ENCODE measurements at places on chromosomes 2 and 18. TPM values are rescaled to one million over a fixed set of nuclear protein-coding genes. Genes with fewer than 3 reads are reported as not detected.

SPATA3 gene
- not detected for polyA plus RNA-seq

DNA sequence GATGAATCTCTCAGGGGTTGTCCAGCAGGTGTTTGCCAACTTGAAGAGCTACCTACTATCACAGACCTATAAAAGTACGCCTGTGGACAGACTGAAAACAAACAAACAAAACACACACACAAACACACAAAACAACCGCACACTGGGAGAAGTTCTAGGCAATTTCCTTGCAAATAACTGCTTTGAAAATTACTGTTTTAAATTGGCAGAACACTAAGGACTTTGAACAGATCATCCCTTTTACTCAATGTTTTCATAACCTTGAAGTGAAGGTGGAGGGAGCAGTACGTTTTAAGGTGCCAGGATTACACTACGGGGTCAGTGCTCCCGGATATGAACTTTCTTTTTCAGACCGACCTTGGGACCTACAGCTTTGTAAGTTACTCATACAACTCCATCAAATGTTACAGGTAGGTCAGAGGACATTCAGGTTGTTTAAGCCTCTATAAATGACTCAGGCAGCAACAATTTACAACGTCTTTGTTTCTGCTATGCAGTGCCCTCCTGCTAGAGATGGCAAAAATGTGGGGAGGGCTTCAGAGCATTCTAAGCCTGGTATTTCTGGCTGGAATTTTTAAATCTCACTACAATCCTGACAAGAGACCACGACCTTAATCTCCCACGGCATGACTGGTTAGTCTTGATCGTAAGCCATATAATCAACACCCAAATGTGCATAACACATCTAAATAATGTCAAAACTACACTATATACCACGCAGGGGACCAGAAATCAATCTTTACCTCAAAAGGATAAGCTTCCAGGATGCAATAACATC is 1.4 kb upstream of the SLC20A1 start:
- H3K4me3 ChIP-seq, result peak overlapping the region; percentile 94
- H3K27me3 ChIP-seq, result no peaks in the 10 kb centered on the region
- H3K36me3 ChIP-seq, result peaks cover 8% of the 10 kb centered on the region
- peaks cover 8% of the 10 kb centered on the region for H3K4me1 ChIP-seq
- no peak for DNase-seq

DNA sequence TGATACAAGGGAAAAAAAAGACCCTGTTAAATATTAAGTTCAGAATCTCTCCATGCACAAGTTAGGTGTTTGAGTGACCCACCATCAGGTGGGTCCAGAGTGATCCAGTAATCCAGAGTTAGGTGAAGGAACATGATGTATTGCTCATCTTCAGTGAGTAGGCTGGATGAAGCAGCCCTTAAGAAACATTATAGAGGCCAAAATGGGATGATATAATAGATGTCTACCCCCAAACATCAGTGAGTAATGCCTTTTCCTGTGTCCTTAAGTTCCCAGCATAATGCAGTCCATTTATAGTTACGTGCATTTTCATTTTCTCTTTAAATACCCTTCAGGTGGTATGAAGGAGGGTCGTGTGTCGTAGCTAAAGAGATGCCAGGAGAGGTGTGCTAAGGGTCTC is 89.6 kb downstream of the MAP4K4 start:
- H3K27me3 ChIP-seq, result no peaks in the 10 kb centered on the region
- H3K4me1 ChIP-seq, result no peaks in the 10 kb centered on the region
- no peak overlapping the region for H3K4me3 ChIP-seq

SF3B1 gene
- polyA plus RNA-seq, result 276 TPM

DNA sequence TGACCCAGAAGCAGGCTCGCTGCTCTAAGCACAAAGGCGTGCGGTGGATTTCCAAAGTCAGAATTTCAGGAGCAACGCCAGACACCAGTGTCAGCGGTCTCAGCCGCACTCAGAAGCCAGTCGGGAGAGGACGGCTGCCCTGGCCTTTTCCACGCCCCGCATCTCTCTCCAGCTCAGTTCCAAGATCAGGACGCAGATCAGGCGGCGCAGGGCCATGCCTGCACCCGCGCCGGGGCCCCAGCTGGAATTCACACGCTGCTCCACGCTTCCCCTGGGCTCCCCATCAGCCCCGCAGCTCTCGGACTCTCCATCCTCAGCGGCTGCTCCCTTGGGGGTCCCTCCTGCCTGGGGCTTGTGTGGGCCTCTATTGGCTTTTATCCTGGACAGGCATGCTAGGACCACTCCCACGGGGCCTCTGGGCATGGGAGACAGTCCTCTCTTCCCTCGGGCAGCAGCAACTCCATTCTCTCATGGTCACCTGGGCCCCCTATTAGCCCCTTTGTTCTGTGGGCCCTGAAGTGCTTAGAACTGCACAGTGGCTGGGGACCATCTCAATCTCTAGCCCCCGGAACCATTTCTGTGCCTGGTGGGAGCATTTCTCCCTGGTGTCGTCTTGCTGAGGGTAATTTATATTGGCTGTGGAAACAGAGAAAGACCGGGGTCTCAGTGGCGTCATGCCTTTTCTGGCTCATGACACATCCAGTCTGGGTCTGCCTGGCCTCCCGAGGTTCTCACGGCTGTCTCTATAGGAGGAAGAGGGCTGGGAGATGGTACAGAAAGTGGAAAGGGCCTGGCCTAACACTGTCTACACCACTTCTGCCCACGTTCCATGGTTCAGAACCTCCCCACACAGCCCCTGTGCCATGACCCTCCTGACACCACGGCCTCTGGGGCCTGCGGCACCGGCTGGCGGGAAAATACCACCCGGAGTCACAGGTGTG is 14.9 kb upstream of the TMEM18 start:
- H3K4me3 ChIP-seq, result no peak overlapping the region
- H3K4me1 ChIP-seq, result no peaks in the 10 kb centered on the region
- DNase-seq, result no peak
- no peaks in the 10 kb centered on the region for H3K27me3 ChIP-seq

EIF2AK3 gene
- polyA plus RNA-seq, result 8.1 TPM

ABCB11 gene
- polyA plus RNA-seq, result 0.02 TPM

- H3K27ac ChIP-seq, result no peak overlapping the region
- no peak for DNase-seq
- H3K4me1 ChIP-seq, result no peaks in the 10 kb centered on the region
- no peak overlapping the region for H3K4me3 ChIP-seq
These were observed 52.5 kb downstream of the MBP start for GRCh38 chr18:77079954-77080682.

GPR148 gene
- 1.7 TPM for polyA plus RNA-seq

UGT1A4 gene
- not detected for polyA plus RNA-seq

TMEM127 gene
- polyA plus RNA-seq, result 71.0 TPM

GRCh38 chr2:99467390-99467789 is 22.4 kb downstream of the REV1 start:
- DNase-seq, result no peak
- peak overlapping the region; percentile 77 for H3K27ac ChIP-seq
- peaks cover 22% of the 10 kb centered on the region for H3K4me1 ChIP-seq
- no peak overlapping the region for H3K4me3 ChIP-seq
- H3K27me3 ChIP-seq, result no peaks in the 10 kb centered on the region

CNTNAP5 gene
- not detected for polyA plus RNA-seq

GRCh38 chr2:54724560-54725342 is 1.3 kb downstream of the EML6 start:
- H3K4me1 ChIP-seq, result no peaks in the 10 kb centered on the region
- no peaks in the 10 kb centered on the region for H3K36me3 ChIP-seq
- H3K27ac ChIP-seq, result no peak overlapping the region
- H3K4me3 ChIP-seq, result peak overlapping the region; percentile 90
- peak; percentile 74 for DNase-seq

DNA sequence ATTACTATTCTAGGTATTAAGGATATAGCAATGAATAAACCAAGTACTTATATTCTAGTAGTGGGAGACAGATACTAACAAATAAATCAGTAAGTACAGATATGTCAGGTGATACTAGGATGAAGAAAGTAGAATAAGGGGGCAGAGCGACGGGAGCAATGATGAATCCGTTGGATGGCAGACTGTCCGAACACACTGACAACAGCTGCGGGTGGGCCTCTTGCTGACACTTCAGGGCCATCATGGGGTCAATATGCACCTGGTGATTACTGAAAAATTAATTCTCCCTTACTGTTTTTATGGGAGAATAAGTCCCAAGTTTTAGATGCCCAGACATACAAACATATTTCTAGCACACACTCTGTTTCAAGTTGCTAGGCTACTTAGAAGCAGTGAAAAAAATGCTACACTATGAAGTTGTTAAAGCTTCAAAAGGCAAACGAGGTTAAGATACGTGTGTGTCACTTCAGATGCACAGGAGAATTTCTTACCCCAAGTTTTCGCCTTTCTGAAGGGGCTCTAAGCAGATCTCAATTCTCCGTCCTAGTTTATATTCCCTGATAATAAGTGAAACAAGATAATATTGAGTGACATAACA is 78.7 kb downstream of the USP40 start:
- no peak for DNase-seq
- no peak overlapping the region for H3K4me3 ChIP-seq
- H3K27me3 ChIP-seq, result no peaks in the 10 kb centered on the region
- H3K27ac ChIP-seq, result no peak overlapping the region
- H3K4me1 ChIP-seq, result peaks cover 3% of the 10 kb centered on the region
- peaks cover 39% of the 10 kb centered on the region for H3K36me3 ChIP-seq

DNA sequence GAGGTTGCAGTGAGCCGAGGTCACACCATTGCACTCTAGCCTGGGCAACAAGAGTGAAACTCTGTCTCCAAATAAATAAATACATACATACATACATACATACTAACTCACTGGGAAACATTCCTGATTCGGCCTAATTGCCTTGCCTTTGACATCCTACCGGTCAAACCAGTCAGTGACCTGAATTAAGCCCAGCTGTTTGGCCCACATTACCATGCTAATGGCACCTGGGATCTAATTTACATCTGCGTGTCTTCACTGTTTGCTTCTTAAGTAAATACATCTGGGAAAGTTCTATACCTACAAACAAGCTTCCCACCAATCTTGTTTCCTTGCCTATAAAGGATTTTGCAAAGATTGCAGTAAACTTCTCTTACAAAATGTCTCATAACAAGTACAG is 230.2 kb upstream of the ZC3H15 start:
- H3K4me3 ChIP-seq, result no peak overlapping the region
- H3K27me3 ChIP-seq, result no peaks in the 10 kb centered on the region
- no peak for DNase-seq
- H3K4me1 ChIP-seq, result peaks cover 7% of the 10 kb centered on the region
- no peaks in the 10 kb centered on the region for H3K36me3 ChIP-seq
- H3K27ac ChIP-seq, result no peak overlapping the region

DNA sequence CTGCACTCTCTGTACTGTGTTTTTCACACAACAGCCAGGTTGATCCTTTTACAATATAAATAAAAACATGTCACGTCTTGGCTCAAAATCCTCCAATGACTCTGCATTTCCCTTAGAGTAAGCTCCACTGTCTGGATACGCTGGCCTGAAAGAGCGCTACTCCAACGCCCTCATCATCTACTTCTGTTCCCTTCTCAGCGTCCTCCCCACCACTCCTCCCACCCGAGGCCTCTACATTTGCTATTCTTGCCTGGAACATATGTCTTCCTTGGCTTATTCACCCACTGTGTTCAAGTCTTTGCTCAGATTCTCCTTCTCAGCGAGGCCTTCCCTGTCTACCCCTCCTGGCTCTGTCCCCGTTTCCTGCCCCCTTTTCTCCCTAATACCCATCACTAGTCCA is 37.6 kb downstream of the EPB41L3 start:
- H3K27ac ChIP-seq, result no peak overlapping the region
- H3K4me3 ChIP-seq, result no peak overlapping the region
- DNase-seq, result no peak
- no peaks in the 10 kb centered on the region for H3K27me3 ChIP-seq

PDCD1 gene
- not detected for polyA plus RNA-seq

GRCh38 chr18:49076654-49077166 is 125.9 kb upstream of the SMAD7 start:
- no peaks in the 10 kb centered on the region for H3K36me3 ChIP-seq
- DNase-seq, result no peak
- H3K27me3 ChIP-seq, result no peaks in the 10 kb centered on the region
- H3K4me1 ChIP-seq, result peaks cover 23% of the 10 kb centered on the region

DNA sequence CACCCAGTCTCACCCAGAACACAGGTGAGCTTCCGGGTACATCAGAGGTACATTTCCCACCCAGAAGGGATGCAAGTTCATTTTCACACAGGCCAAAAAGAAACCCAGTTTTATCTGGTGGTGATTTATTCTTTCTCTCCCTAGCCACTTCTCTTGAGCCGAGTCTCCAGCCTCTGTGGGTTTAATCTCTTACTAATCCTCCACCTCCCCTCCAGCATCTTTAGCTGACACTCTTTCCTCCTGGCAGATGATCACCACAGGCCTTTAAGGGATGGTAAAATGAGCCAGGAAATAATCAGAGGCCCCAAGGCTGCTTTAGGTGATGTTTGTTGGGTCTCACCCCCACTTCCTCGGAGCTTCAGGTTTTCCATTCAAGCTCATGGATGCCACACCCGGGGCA is 145.7 kb upstream of the DLX2 start:
- no peaks in the 10 kb centered on the region for H3K36me3 ChIP-seq
- H3K4me1 ChIP-seq, result peaks cover 13% of the 10 kb centered on the region
- no peak overlapping the region for H3K27ac ChIP-seq
- H3K4me3 ChIP-seq, result no peak overlapping the region

GRCh38 chr2:191314697-191315364 is 69.6 kb downstream of the MYO1B start:
- H3K27me3 ChIP-seq, result no peaks in the 10 kb centered on the region
- H3K4me1 ChIP-seq, result no peaks in the 10 kb centered on the region
- H3K4me3 ChIP-seq, result no peak overlapping the region
- H3K27ac ChIP-seq, result no peak overlapping the region
- DNase-seq, result no peak
- no peaks in the 10 kb centered on the region for H3K36me3 ChIP-seq

DNA sequence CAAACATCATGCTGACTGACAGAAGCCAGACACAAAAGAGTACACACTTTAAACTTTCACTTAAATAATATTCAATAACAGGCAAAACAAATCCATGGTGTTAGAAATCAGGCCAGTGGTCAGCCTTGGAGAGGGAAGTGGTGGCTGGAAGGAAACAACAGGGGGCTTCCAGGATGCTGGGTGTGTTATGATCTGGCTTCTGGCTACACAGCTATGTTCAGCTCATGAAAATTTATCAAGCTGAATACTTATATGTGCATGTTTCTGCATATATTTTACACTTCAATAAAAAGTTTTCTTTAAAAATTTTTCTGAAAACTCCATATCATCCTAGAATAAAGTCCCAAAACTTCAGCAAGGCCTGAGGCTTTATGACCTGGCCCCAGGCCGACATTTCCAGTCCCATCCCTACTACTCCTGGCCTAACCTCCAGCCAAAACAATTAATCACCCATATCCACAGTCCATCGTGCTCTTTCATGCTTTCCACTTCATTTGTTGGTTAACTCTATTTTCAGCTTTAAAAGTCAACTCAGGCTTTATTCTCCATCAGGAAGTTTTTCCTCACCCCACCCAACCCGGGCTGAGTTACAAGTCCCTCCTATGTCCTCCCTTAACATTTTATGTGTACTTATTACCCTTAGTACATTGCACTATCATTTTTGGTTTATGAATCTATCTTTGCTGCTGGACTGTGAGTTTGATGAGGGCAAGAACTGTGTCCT is 27.9 kb upstream of the SPTBN1 start:
- no peaks in the 10 kb centered on the region for H3K36me3 ChIP-seq
- H3K4me1 ChIP-seq, result no peaks in the 10 kb centered on the region
- DNase-seq, result no peak
- no peak overlapping the region for H3K27ac ChIP-seq
- no peak overlapping the region for H3K4me3 ChIP-seq

GRCh38 chr18:10013621-10014543 is 100.1 kb downstream of the VAPA start:
- H3K36me3 ChIP-seq, result no peaks in the 10 kb centered on the region
- H3K4me3 ChIP-seq, result no peak overlapping the region
- peaks cover 4% of the 10 kb centered on the region for H3K4me1 ChIP-seq
- H3K27me3 ChIP-seq, result no peaks in the 10 kb centered on the region
- H3K27ac ChIP-seq, result no peak overlapping the region

GRCh38 chr2:7906431-7906830 is 775.4 kb upstream of the ID2 start:
- no peaks in the 10 kb centered on the region for H3K4me1 ChIP-seq
- H3K27ac ChIP-seq, result no peak overlapping the region
- H3K4me3 ChIP-seq, result no peak overlapping the region
- no peak for DNase-seq
